LoVo (cell line): ENCODE measurements at places on chromosomes 1 and 21.

- DNase-seq = no peak
These were observed 8.9 kb upstream of the PCBP3 start for GRCh38 chr21:45634511-45635183.

DNA sequence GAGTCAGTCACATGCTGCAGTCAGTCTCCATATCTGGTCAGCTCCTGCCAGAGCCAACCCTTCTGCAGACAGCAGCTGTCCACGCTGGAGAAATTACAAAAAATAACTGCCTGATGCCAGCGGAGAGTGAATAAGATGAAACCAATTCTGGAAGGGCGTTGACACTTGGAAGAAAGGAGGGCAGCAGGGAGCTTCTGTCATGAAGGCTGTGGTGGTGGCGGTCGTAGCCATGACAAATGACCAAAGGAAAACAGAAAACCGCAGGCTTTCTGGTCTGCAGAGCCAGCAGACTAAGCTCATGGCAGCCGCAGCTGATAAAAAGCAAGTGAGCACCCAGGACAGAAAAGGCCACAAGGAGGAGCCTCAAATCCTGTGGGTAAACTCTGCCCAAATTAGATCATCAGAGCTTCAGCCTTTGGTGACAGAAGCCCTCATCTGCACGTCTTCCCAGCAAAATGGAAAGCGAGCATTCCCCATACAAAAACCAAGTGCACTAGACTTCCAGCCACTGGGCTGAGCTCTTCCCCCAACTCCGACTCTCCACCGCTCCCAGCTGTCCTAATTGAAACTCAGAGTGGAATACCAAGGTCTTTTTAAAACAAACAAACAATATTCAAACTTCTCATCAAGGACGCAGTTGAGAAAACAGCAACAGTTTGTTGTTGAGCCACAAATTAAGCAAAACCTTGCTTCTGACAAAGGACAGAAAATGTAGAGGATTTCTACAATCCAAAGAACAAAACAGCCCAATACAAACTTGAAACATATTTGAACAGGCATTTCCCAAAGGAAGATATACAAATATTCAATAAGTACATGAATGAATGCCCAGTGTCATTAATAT is 28.7 kb downstream of the RSPH1 start:
- peak; percentile 49 for DNase-seq

- DNase-seq = peak; percentile 61
These were observed 71.8 kb downstream of the DISP3 start for GRCh38 chr1:11550664-11551283.

- no peak for DNase-seq
These were observed 57.9 kb downstream of the CCDC18 start for GRCh38 chr1:93238425-93238824.

GRCh38 chr1:212727386-212728181 is 27.9 kb upstream of the BATF3 start:
- DNase-seq = no peak

DNA sequence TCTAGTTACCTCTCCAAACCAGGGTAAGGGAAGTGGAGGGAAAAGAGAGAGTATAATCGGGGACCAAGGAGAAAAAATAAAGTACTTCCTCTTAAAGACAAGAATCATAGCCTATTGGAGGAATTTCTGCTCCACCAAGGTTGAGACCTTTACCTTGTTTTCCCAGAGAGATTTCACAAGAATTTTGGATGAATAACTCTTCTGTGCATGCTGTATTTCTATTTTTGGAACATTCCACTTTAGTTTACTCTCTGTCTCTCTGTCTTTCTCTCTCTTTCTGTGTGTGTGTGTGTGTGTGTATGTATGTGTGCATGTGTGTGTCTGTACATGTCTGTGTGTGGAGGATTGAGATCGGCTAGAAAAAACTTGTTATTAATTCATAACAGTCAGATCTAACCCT is 318.4 kb upstream of the RGS18 start:
- DNase-seq = no peak

DNA sequence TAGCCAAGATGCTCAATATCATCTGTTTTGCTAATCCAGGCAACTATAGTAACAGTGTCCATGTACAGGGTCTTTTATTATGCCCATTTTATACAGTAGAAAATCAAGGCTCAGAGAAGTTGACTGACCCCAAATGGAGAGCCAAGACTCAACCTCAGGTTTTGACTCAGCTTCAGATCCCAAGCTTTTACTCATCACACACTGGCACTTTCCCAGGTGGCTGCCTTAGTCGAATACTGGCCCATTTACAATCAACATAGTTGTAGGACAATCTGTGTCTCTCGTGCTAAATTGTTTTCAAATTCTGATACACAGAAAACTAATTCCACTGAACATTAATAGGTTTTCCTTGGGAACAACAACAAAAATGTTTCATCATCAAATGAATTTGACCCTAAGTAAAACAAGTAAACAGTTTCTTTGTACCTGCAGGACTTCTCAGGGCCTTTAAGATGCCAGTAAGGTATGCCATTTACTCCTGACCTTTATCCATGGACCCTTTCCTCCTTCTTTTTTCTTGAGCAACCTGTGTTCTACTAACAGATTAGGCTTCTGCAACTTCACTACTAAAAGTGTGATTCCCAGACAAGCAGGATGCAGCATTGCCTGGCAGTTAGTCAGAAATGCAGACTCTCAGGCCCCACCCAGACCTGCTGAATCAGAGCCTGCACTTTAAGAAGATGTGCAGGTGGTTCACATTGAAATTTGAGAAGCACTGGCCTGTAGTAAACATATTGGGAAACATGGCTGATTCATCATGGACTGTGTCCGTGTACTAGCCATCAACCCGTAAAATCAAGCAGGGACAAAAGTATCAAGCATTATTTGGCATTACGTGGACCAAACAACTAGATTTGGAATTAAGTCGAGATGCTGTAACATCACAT is 128.8 kb downstream of the RRAGC start:
- no peak for DNase-seq

GRCh38 chr1:175204330-175204729 is 11.8 kb upstream of the KIAA0040 start:
- DNase-seq = no peak

- no peak for DNase-seq
These were observed 49.3 kb downstream of the PTGFR start for GRCh38 chr1:78540048-78540447.

GRCh38 chr1:223700388-223700918 is 11.9 kb upstream of the CAPN2 start:
- DNase-seq = peak; percentile 19

DNA sequence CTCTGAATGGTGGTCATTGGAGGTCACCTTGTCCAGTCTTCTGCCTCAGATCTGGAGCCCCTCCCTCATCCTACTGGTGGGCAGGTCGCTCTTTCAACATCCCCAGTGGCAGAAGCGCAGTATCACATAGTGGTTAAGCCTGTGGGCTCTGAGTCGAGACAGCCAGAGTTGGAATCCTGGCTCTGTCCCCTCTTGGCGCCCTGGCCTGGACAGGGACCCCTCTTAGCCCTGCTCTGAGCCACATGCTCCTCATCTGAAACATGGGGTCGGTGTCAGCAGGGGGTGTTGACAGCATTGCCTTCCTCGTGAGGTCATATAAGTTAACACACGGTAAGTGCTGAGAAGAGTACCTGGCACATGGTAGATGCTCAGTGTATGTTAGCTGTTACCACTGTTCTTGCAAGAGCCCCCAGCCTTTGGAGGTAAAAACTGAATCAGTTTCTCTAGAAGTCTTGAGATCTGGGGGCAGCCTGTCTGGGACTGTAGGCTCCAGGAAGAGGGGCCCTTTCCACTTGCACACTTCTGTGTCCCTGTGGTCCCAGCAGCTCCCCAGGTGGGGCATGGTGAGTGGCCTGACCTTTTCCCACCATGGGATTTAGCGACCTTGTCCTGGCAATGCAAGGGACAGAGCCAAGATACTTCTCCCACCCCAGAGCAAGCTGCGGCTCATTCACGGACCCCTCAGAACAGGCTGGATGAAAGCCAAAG is 6.4 kb downstream of the ZC3H12A start:
- no peak for DNase-seq
